Type B pancreatic cell (in vitro differentiated cells): ENCODE measurements at places on chromosomes 2 and 18.

DNA sequence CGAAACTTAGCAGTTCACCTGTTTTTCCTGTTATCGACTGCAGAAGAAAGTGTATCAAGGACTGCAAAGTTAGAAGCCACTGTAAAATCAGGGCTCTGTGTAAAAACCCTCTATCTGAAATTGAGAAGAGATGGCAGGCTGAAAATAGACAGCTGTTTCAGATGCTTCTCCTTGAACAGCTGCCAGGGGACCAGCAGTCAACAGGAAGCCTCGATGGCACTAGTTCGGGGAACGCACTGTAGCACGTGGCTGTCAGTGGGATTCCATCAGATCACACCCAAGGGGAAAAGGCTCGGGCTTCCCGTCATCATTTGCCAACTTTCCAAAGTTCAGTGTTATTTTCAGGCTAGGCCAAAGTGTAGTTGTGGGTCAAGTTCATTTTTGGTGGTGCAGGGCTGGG lies 316.9 kb downstream of the TXNL1 start:
- H3K36me3 ChIP-seq, result no peaks in the 10 kb centered on the region
- peaks cover 21% of the 10 kb centered on the region for H3K4me1 ChIP-seq
- DNase-seq, result no peak
- H3K27me3 ChIP-seq, result peaks cover 2% of the 10 kb centered on the region
- no peak overlapping the region for H3K27ac ChIP-seq

- peaks cover 22% of the 10 kb centered on the region for H3K4me1 ChIP-seq
- peaks cover 9% of the 10 kb centered on the region for H3K36me3 ChIP-seq
- H3K27me3 ChIP-seq, result no peaks in the 10 kb centered on the region
- no peak for DNase-seq
- no peak overlapping the region for H3K4me3 ChIP-seq
Observed at GRCh38 chr18:28120828-28121515, 56.0 kb downstream of the CDH2 start.

DNA sequence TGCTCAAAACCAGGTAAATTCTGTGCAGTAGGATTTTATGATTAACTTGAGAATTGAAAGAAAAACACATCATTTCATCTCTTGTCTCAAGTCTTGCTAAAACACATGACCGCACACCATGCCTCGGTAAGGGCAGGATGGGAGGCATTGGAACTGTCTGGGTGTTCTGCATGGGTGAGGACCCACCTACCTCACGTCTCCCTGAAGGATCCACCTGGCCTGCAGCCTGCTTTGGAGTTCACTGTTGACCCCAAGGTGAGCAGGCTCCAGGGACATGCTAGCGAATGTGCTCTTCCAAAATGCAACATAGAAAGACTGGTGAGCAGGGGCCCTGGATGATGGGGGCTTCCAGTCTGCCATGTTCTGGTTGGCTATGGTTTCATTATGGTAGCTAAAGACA lies 131.5 kb downstream of the NCK2 start:
- H3K27me3 ChIP-seq, result no peaks in the 10 kb centered on the region
- DNase-seq, result no peak
- H3K4me3 ChIP-seq, result no peak overlapping the region
- H3K4me1 ChIP-seq, result peaks cover 42% of the 10 kb centered on the region
- no peak overlapping the region for H3K27ac ChIP-seq

DNA sequence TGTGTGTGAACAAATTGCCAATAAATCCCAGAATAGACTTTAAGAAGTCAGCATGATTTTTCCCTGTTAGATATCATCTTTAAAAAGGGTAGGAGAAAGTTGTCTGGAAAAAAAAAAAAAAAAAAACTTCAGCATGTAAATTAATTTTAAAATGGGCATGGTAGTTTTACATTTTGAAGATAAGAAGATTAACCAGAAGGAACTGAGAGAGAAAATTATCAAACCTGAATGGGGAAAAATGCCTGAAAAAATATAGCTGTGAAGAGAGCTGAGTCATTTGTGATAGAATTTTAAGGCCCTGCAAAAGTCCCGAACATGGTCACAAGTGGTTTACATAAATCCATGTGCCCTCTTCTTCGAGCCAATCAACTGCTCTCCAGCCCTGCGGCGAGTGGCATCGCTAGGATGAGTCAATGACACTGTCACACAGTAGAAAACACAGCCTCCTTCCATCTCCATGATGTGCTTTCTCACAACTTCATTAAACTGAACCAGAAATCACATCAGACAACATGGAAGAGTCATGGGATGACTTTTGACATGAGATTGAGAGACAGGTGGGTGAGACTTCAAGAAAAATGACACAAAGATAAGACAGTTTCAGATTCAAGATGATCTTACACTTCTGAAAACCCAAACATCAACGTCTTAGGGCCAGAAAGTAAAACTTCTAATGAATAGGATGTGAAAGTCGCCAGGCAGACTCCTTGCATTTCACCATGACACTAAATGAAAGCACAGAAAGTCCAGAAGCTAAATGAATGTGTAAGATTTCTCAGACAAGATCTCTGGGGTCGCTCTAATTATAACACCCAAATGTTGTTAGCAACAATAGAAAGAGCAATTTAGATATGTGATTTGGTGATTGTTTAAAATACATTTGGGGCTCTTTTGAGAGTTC lies 273.0 kb upstream of the ID2 start:
- no peak overlapping the region for H3K27ac ChIP-seq
- H3K4me1 ChIP-seq, result peaks cover 33% of the 10 kb centered on the region
- DNase-seq, result no peak
- H3K27me3 ChIP-seq, result no peaks in the 10 kb centered on the region
- no peak overlapping the region for H3K4me3 ChIP-seq

- no peaks in the 10 kb centered on the region for H3K27me3 ChIP-seq
- peaks cover 9% of the 10 kb centered on the region for H3K36me3 ChIP-seq
- no peak for DNase-seq
- no peak overlapping the region for H3K27ac ChIP-seq
Observed at GRCh38 chr2:168119515-168120141, 127.8 kb downstream of the STK39 start.

- no peaks in the 10 kb centered on the region for H3K27me3 ChIP-seq
- DNase-seq, result no peak
- peaks cover 11% of the 10 kb centered on the region for H3K4me1 ChIP-seq
- H3K4me3 ChIP-seq, result no peak overlapping the region
- H3K27ac ChIP-seq, result no peak overlapping the region
Observed at GRCh38 chr2:239075918-239076758, 228.3 kb downstream of the TWIST2 start.

GRCh38 chr18:24417480-24417879 lies 9.0 kb upstream of the IMPACT start:
- peaks cover 13% of the 10 kb centered on the region for H3K27me3 ChIP-seq
- H3K36me3 ChIP-seq, result no peaks in the 10 kb centered on the region
- H3K27ac ChIP-seq, result no peak overlapping the region
- H3K4me1 ChIP-seq, result no peaks in the 10 kb centered on the region

GRCh38 chr2:3076848-3077642 lies 300.6 kb downstream of the EIPR1 start:
- DNase-seq, result no peak
- H3K4me3 ChIP-seq, result no peak overlapping the region
- H3K27me3 ChIP-seq, result no peaks in the 10 kb centered on the region
- H3K27ac ChIP-seq, result no peak overlapping the region
- H3K36me3 ChIP-seq, result no peaks in the 10 kb centered on the region

DNA sequence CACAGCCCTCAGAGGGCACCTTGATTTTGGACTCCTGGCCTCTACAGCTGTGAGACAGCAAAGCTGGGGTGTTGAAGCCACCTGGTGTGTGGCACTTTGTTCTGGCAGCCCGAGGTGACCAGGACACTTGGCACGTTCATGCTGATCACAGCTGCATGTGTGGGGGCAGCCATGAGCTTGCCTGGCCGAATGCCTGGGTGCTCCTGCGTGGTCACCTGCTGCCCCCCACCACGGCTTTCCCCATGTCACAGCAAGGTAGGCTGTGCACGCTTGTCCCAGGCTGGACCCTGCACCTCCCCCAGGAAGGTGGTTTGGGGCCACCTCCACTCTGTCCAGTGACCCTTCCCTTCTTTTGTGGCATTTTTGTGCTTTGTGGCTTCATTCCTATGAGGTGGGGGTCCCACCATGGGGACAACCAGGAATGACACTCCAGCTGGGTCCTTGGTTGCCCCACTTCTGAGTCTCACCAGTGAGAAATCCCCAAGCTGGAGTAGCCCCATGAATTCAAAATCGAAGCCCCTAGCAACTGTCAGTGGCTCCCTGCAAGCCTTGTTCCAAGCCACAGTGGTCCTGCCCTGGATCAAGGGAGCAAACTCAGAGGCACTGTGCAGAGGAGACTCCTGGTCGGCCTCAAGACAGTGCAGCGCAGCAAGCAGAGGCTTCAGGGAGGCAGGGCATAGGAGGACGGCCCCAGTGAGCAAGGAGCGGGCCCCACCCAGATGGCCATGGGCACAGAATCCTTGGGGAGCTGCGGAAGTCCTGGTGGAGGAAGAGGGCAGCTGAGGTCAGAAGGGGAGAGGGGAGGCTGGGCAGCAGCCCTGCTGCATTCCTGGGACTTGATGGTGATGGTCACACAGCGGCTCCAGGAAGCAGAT lies 121.4 kb upstream of the HS6ST1 start:
- peaks cover 37% of the 10 kb centered on the region for H3K4me1 ChIP-seq
- H3K27me3 ChIP-seq, result no peaks in the 10 kb centered on the region
- H3K4me3 ChIP-seq, result no peak overlapping the region
- no peak overlapping the region for H3K27ac ChIP-seq

DNA sequence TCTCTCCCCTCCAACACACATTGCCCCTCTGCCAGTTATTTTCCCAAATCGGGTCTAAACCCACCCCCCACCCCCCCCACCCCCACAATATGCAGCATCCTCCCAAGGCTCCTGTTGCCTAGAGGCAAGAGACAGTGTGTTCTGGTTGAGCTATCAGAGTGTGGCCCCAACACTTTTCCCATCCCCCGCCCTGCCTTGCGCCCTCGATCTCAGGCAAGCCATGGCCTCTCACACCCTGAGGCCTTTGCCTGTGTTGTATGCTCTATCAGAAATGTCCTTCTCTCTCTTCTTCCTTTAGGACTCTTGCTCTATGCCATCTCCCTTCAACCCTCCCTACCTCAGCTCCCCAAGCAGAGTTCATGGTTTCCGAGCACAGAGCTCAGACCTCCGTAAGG lies 9.5 kb upstream of the GRHL1 start:
- H3K36me3 ChIP-seq, result no peaks in the 10 kb centered on the region
- H3K4me3 ChIP-seq, result peak overlapping the region; percentile 76
- H3K27me3 ChIP-seq, result peaks cover 8% of the 10 kb centered on the region
- DNase-seq, result no peak
- H3K4me1 ChIP-seq, result peaks cover 36% of the 10 kb centered on the region

- H3K4me1 ChIP-seq, result no peaks in the 10 kb centered on the region
- no peak overlapping the region for H3K27ac ChIP-seq
- DNase-seq, result no peak
- peaks cover 3% of the 10 kb centered on the region for H3K27me3 ChIP-seq
- no peak overlapping the region for H3K4me3 ChIP-seq
Observed at GRCh38 chr2:23124214-23124750, 260.7 kb upstream of the KLHL29 start.

- H3K4me3 ChIP-seq, result no peak overlapping the region
- H3K4me1 ChIP-seq, result no peaks in the 10 kb centered on the region
- no peak overlapping the region for H3K27ac ChIP-seq
- no peaks in the 10 kb centered on the region for H3K27me3 ChIP-seq
- no peaks in the 10 kb centered on the region for H3K36me3 ChIP-seq
Observed at GRCh38 chr2:44100351-44100750, 68.3 kb upstream of the PPM1B start.

DNA sequence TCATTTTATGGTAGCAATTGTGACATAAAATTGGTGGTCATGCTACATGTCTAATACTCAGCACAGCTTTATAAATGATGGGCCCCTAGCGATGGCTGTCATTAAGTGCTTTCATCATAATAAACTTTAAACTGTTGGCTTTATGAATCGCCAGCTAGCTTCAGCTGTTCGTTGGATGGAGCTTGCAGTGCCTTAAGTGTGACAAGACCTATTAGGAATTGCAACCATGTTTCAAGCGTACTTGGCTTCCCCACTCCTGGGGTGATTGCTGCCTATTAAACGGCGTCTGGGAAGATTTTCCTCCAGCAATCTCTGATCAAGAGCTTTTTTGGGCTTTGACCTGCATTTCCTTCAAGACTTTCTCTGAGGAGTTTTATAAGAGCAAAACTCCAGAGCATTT lies 164.5 kb upstream of the SIX3 start:
- H3K36me3 ChIP-seq, result no peaks in the 10 kb centered on the region
- H3K27ac ChIP-seq, result no peak overlapping the region
- DNase-seq, result no peak
- peaks cover 63% of the 10 kb centered on the region for H3K27me3 ChIP-seq
- H3K4me1 ChIP-seq, result peaks cover 30% of the 10 kb centered on the region
- H3K4me3 ChIP-seq, result no peak overlapping the region

DNA sequence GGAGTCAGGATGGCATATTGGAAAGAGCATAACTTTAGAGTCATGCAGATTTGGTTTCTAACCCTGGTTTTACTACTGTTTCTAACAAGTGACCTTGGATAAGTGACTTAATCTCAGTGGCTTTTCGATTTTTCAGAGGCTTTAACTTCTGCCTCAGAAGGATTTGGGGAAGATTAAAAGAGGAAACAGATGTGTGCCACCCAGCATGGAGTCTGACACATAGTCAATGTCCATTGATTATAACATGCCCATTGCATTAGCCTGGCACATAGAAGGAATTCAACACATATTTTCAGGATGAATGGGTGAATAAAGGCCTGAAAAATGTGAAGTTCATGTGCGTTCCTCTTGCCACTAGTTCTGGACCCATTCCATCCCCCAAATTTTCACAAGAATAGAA lies 438.2 kb downstream of the EPHA4 start:
- no peaks in the 10 kb centered on the region for H3K36me3 ChIP-seq
- peaks cover 5% of the 10 kb centered on the region for H3K4me1 ChIP-seq
- no peak overlapping the region for H3K27ac ChIP-seq
- H3K27me3 ChIP-seq, result no peaks in the 10 kb centered on the region

GRCh38 chr2:128716299-128716721 lies 397.6 kb upstream of the HS6ST1 start:
- no peak overlapping the region for H3K4me3 ChIP-seq
- peaks cover 10% of the 10 kb centered on the region for H3K27me3 ChIP-seq
- no peak overlapping the region for H3K27ac ChIP-seq

GRCh38 chr2:37622450-37623100 lies 48.9 kb downstream of the CDC42EP3 start:
- H3K27ac ChIP-seq, result peak overlapping the region; percentile 35
- DNase-seq, result no peak
- H3K36me3 ChIP-seq, result no peaks in the 10 kb centered on the region
- no peaks in the 10 kb centered on the region for H3K27me3 ChIP-seq

DNA sequence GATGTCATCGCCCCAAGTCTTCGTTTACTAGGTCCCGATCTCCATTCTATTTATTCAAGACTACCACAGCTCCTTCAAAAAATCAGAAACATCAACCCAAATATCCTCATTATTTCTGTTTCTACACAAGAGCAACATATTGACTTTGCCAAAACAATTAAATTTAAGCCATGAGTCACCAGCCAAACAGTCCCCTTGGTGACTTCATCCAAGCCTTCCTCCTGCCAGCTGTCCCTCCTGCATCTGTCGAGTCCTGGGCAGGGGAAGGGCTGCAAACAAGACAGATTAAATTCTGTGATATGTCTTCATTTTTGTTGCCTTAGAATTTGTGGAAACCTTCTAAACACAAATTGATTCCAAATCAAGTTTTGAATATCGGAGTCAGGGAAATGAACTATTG lies 110.3 kb downstream of the SP3 start:
- H3K36me3 ChIP-seq, result no peaks in the 10 kb centered on the region
- no peak for DNase-seq
- no peak overlapping the region for H3K4me3 ChIP-seq

- H3K4me1 ChIP-seq, result no peaks in the 10 kb centered on the region
- no peak overlapping the region for H3K27ac ChIP-seq
- peaks cover 18% of the 10 kb centered on the region for H3K27me3 ChIP-seq
- DNase-seq, result no peak
Observed at GRCh38 chr2:112181571-112182290, 43.5 kb downstream of the FBLN7 start.

GRCh38 chr18:41850781-41851180 lies 104.3 kb upstream of the PIK3C3 start:
- no peak overlapping the region for H3K4me3 ChIP-seq
- H3K4me1 ChIP-seq, result no peaks in the 10 kb centered on the region
- H3K27ac ChIP-seq, result no peak overlapping the region
- H3K27me3 ChIP-seq, result peaks cover 6% of the 10 kb centered on the region
